ENCODE measurements at places on chromosomes 5 and 9.

GRCh38 chr5:171747061-171747859, 38.4 kb upstream of the SMIM23 start:
- DNase-seq = no peak

DNA sequence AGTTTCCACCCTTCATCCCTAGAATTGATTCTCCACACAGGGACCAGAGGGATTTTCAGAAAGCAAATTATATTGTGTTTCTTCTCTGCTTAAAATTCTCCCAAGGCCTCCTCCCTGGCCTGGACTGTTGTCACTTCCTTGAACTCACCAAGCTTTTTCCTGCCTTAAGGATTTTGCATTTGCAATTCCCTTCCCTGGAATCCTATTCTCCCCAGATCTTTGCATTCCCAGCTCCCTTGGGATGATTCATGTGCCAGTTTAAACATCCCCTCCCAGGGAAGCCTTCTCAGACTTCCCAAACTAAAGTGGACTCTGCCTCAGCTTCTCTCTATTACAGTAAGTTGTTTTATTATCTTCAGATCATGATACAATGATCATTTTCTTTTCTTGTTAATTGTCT, 35.2 kb upstream of the PDE8B start:
- DNase-seq = no peak

- DNase-seq = no peak
Observed at GRCh38 chr9:132873403-132873802, 4.7 kb downstream of the AK8 start.

GRCh38 chr9:74639112-74639511, 142.0 kb downstream of the RORB start:
- no peak for DNase-seq

DNA sequence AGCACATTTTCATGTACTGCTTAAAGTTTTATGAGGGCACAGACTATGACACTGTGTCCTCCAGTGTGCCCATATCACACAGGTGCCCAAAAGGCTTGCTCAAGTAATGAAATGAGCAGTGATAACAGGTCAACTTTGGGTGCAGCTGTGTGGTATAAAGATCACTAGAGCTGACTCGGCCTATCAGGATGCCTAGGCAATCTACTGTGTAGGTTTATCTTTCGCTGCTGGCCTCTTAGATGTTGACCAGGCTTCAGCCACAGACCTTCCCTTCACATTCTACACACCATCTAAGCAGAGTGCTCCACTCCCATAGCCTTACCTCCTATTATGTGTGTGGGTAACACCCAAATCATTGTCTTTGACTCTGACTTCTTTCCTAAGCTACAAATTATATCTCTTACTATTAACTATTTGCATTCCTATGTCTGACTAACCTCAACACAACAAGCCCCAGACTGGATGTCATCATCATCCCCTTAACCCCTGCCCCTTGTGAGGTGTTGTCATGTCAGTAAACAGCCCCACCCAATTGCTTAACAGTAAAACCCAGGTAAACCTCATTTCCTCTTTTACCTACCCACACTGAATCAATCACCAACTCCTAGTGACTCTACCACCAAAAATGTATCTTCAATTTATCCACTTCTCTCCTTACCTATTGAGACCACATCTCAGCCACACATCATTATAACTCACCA, 2.5 kb downstream of the SREK1IP1 start:
- no peak for DNase-seq
